RWPE1 (cell line): ENCODE measurements at places on chromosomes 4 and X.

DNA sequence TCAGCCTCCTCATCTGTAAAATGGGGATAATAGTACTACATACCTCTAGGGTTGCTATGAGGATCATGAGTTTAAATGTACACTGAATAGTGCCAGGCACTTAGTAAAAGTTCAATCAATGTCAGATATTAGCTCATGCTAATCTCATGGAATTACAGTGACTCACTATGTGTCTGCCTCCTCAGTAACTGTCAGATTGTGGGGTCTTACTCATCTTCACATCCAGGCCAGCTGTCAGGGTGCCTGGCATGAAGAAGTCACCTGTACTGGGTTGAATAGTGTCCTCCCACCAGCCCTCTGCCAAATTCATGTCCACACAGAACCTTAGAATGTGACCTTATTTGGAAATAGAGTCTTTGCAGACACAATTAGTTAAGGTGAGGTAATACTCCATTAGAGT, 54.3 kb upstream of the STIM2 start:
- DNase-seq = peak; percentile 10

DNA sequence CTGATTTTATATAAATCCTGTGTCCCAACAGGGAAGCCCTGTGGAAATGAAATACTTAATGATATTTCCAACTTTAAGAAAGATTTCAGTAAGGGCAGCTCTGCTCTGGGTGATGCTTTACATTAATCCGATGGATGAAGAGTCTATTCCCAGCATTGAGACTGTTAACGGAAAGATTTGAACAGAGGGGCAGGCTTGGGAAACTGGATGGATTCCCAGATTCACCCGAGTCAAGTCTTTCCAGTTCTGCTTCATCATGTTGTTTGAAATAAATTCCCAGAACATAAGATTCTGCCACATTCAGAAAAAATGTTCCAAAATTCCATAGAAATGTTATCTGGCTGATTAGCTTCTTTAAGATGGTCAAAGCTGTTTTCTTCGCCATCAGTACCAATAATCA, 246.0 kb downstream of the FBXW7 start:
- no peak for DNase-seq

DNA sequence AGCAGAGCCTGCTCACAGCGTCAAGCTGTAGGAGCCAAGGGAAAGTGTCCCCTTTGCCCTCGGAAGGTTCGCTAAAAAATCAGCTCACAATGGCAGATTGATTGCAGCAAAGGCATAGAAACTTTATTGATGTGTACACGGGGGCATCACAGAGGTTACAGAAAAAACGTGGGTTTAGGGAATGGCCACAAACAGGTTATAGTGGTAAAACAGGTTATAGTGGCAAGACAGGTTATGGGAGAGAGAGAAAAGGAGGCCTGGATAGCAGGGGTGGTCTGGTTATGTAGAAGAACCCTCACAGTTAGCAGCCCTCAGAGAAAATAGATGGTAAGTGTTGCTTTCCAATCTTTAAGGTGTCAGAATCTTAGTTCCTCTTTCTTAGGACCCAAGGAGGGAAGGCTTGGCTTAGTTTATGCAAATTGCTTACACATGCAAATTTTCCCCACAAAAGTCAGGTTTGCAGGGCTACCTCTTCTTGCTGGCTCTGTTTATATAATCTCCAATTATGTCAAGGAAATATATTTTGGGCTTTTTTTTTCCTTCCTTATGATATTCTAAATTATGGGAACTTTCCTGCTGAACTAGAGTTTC, 113.7 kb downstream of the BMP15 start:
- DNase-seq = no peak

- DNase-seq = no peak
Observed at GRCh38 chr4:114698231-114698630, 99.6 kb downstream of the UGT8 start.

DNA sequence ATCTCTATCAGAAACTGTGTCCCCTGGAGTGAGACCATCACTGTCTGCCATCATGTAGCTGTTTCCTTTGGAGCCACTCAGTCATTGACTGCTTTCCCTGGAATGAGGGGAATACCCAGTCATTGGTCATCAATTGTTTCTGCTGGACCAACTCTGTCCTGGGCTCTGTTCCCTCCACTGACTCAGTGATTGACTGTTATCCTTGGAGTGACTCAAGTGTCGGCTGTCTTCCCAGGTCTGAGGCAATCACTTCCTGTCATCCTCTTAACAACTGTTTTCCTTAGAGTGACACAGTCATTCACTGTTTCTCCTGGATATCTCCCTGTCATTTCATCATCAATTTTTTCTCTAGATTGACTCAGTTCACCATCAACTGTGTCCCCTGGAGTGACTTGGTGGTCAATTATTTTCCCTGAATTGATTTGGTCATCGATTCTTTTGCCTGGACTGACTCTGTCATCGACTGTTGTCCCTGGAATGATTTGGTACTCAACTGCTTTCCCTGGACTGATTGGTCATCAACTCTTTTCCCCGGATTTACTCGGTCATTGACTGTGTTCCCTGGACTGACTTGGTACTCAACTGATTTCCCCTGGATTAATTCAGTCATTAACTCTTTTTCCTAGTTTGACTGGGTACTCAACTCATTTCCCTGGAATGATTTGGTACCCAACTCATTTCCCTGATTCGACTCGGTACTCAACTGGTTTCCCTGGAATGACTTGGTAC, 327.9 kb upstream of the VCX start:
- DNase-seq = no peak

GRCh38 chr4:152257601-152258066, 278.3 kb downstream of the FBXW7 start:
- peak; percentile 26 for DNase-seq

- no peak for DNase-seq
Observed at GRCh38 chr4:176583278-176583677, 209.4 kb downstream of the VEGFC start.

DNA sequence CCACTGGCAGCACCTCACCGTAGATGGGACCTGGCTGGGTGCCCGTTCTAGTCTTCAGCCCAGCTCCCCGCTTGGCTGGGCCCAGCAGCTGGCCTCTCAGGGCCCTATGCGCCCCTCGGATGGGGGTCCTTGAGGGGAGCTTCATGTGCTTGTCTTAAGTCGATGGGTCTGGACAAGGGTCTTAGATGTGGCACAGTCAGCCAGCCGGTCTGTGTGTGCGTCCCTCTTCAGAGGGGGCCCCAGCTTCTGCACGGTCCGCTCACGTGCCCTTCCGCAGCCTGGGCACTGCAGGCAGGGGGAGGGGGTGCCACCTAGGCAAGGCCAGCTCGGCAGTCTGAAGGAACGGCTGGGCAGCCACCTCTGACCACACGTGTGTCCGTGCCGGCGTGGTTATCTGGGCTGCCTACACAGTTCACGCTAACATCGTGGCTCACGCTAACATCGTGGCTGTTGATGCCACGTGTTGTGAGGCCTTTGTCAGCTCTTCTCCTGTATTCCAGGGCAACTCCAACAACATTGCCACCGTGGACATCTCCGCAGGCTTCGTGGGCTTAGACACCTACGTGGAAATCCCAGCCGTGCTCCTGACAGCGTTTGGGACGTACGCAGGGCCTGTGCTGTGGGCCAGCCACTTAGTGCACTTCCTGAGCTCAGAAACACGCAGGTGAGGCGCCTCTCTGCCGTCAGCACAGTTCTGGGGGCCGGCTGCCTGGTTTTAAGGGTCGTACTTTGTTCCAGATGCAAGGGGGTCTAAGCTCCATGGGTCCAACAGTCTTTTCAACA, 34.5 kb downstream of the PIGG start:
- DNase-seq = no peak

GRCh38 chr4:11566444-11567022, 137.8 kb upstream of the HS3ST1 start:
- DNase-seq = no peak
